Heart left ventricle (tissue), 16 donors: ENCODE measurements at places on chromosomes 16 and 17. TPM values are rescaled to one million over a fixed set of nuclear protein-coding genes. Genes with fewer than 3 reads are reported as not detected.

The KRT36 gene
- total RNA-seq: not detected

The SULT1A4 gene
- 17.3 TPM for total RNA-seq

The ORAI3 gene
- total RNA-seq: 28.9 TPM

The RETREG3 gene
- 24.9 TPM for total RNA-seq

The MT3 gene
- 2.3 TPM for total RNA-seq

The CTRB1 gene
- total RNA-seq: not detected

The NPIPB2 gene
- 3.2 TPM for total RNA-seq

The TUBB3 gene
- 4.8 TPM for total RNA-seq

The EPX gene
- total RNA-seq: not detected

The ODAD4 gene
- 0.96 TPM for total RNA-seq

The SOCS1 gene
- 2.7 TPM for total RNA-seq

The RAB11FIP4 gene
- 9.4 TPM for total RNA-seq

The GPS1 gene
- 76.7 TPM for total RNA-seq

The SKAP1 gene
- 0.31 TPM for total RNA-seq

The NLRP1 gene
- 7.8 TPM for total RNA-seq
